ENCODE measurements at places on chromosomes 12 and 14.

GRCh38 chr12:92445253-92446082 lies 257.3 kb upstream of the PLEKHG7 start:
- DNase-seq = no peak

- no peak for DNase-seq
Observed at GRCh38 chr12:9243999-9244649, 35.9 kb upstream of the PZP start.

GRCh38 chr14:92585981-92586937 lies 72.7 kb downstream of the RIN3 start:
- DNase-seq = no peak

- no peak for DNase-seq
Observed at GRCh38 chr12:56330936-56331490, 2.8 kb downstream of the PAN2 start.

DNA sequence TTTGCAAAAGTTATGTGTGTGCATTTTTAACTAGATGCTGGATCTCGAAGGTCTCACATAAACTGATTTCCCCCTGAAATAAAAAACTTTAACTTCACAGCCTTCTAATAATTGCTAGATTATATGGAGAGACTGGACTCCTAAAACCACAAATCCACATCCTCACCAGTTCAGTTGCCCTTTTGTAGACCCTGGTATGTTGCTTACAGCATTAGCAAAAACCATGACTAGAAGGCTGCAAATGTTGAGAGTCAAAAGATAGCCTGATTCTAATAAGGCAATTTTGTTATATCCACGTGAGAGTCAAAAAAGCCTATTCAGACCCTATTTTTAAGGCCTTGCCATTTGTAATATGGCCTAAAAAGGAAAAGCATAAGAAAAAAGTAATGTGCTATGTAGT lies 37.4 kb downstream of the RASSF8 start:
- DNase-seq = no peak

DNA sequence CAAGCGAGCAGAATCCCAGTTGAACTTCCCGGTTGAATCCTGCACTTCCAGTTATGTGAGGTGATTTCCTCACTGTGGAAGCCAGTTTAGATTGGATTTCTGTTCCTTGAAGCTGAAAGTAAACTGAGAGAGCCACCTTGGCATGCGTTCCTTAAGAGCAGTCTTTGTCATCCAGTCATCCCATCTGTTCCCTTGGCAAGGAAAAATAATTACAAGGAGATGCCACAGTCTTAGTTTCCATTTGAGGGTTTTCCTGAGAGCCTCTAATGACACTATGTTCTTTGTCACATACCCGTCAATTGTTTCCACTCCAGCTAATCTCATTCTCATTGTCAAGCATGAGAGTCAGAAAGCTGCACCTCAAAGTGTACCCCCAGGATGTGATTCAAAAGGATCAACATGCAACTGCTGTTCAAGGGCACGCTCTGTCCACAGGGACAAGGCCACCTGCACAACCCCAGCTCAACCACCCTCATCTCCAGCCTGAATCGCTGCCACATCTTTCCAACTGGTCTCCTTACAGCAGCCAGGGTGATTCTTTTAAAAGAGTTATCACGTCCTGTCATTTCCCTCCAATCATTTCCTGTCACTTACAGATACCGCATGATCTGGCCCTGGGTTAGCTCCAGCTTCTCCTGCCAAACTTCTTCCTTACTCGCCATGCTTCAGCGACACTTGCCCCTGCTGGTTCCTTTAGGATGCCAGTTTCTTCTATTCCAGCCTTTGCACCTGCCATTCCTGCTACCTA lies 18.0 kb upstream of the TCP11L2 start:
- DNase-seq = no peak

- DNase-seq = no peak
Observed at GRCh38 chr14:39395555-39396254, 36.5 kb downstream of the FBXO33 start.

DNA sequence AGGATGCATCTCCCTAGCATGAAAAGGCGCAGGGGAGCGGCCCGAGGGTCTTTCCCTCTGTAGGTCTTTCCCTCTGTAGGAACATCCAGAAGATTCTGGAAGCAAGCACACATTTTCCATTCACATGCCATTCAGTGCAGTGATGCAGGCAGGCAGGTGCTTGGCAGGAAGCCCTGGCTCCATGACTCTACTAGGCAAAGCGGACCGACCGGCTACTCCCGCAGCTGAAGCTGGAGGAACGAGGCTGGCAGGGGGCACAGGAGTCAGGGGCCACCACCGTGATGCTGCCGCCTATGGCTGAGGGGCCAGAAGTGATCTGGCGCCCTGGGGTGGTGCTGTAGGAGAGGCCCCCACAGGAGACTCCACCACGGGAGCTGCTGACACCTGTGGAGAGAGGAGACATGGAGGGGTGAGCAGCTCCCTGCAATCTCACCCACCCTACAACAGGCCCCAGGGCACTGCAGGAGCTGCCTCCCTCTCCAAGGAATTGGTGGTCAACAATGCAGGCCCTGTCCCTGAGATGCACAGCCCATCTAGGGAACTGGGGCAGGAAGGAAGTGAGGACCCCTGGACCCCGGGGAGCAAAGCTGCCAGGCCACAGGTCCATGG lies 6.5 kb downstream of the KRT85 start:
- no peak for DNase-seq

- DNase-seq = no peak
Observed at GRCh38 chr12:55720071-55720564, at the start of gene RDH5. RDH5 (plus strand) TSS chr12:55720393; CDS start chr12:55721185, 792 bp downstream.

DNA sequence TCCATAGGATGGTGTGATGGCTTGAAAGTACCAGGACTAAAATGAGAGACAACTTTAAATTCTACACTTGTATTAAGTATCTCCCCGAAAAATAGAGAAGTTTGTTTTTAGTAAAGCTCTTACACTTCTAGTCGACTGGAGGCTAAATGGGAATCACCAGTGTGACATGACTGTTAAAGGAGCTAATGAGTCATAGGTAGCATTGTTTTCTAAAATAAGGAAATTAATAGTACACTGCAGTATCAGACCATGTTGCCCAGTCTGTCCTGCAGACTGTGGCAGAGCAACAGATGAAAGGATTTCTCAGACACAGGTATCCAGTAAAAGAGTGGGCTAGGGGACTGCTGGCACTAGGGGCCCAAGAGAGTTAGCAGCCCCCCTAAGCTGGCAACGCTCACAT lies 140.1 kb downstream of the TMEM117 start:
- no peak for DNase-seq

DNA sequence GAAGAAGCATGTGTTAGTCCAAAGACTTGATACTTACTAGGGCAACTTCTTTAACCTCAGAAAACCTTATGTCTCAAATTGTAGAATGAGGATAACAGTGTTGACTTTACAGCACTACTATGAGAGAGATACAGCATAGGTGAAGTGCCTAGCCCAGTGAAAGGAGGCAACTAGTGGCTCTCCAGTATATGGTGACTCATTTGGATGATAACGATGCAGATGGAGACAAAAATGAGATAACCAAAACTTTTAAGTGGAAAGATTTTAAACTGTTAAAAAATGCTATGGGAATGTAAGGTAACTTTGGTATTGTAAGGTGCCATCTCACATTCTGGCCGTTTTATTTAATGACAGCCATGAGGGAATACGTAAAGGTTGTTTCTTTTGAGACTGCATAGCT lies 2.7 kb downstream of the PHC1 start:
- DNase-seq = no peak

DNA sequence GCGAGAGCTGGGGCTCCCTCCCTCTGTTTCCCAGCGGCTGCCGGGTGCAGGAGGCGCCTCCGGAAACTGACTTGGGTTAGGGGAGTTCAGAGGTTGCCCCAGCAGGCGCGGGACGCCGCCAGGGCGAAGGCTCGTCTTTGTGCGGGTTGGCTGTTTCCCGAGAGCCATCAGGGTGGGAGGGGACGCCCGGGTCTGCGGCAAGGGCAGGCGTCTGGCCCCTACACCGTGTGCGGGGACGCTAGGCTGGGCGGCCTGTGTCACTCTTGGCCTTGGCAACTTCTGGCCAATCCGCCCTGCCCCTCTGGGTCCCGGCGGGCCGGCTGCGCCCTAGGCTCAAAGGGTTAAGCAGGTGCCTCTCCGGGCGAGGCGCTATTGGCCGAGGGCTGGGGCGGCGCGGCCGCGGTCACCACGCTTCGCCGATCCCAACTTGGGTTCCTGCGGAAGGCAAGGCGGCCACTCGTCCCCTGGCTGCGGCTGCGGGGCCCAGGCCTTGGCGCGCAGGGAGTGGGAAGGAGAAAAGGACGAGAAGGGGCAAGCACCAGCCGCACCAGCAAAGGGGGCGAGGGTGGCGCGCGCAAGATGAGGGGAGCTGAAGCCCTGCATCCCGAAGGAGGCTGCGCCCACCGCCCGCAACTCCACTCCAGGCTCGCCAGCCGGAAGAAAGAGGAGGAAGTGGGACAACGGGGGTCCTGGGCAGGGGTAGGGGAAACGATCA lies 5.6 kb upstream of the NPAS3 start:
- no peak for DNase-seq

DNA sequence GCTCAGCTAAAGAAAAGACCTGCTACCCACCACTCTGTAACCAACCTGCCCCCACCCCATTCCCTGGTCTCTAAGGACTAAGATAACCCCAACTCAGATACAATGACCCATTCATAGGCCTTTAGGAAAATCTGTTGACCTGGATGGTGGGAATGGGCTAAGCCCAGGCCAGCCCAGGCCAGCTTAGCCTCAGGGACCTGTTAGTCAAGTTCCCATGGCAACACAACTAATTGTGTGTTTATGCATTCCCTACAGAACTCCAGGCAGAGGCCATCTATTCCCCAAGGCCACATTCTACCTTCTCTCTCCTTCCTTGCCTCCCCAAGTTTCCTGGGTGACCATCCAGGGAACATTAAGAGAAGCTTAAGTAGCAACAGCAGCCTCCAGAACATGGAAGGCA lies 16.1 kb upstream of the KRT8 start:
- no peak for DNase-seq

- DNase-seq = no peak
Observed at GRCh38 chr14:92958373-92959188, 35.6 kb downstream of the CHGA start.

- DNase-seq = no peak
Observed at GRCh38 chr14:32846821-32847365, 91.8 kb upstream of the NPAS3 start.

GRCh38 chr12:48773686-48774085 lies 15.2 kb downstream of the ADCY6 start:
- DNase-seq = no peak

DNA sequence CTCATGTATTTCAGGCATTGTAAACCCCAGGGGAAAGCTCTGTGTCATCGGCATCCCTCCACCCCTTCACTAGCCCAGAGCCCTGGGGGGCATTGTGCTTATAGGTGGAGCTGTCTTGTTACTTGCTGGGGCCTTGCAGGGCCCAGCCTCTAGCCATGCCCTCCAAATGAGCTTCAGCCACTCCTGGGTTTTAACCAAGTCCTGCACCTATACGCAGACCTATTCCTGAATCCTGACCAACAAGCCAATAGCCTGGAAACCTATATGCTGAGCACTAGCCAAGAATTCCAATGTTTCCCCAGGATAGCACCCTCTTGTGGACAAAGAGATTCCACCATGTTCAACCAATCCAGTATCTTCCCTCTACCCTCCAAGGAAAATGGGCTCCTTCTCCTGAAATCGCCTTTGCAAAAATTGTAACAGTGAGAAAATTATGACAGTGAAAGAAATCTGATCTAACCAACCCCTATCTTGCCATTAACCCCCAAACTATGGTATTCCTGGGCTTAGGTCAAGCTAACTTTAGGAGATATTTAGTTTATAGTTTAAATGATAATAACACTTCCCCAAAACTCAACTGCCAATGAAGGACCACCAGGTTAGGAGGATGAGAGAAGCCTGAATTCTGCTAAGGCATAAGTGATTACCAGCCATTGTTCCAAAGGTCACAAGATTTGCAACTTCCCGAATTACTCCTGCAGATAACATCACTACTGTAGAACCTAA lies 55.5 kb downstream of the TTC7B start:
- DNase-seq = no peak

- DNase-seq = no peak
Observed at GRCh38 chr12:13227191-13227590, 30.7 kb downstream of the EMP1 start.

GRCh38 chr12:14664434-14665023 lies 31.9 kb downstream of the GUCY2C start:
- peak; percentile 28 for DNase-seq

DNA sequence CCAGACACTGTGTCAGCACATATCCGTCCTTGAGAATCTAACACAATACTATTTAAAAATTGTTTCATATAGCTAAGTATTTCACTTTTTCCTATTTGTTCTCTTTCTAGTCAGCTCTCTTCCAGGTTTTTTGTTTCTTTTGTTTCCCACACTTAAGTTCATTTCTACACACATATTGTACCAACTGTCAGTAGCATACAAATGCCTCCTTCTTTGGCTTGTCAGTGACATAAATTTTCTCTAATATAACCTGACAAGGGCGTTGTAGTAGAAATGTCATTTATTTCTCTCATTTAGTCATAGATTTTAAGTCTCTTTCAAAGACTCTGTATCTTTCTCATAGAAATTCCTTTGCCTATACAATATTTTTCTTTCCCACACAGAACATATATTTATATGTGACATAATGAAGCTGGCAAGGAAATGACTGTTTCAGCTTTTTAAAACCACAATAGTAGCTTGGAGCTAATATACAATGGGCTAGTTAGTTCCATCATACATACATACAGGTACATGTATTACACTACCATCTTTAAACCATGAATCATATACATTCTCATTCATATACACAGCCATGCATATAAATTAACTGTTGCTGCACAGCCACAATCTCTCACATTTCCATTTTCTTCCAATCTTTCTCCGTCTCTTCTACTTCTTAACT lies 42.3 kb upstream of the EPS8 start:
- no peak for DNase-seq

GRCh38 chr12:131920902-131921840 lies 7.9 kb upstream of the PUS1 start:
- no peak for DNase-seq

GRCh38 chr12:7441216-7441615 lies 2.7 kb downstream of the CD163L1 start:
- DNase-seq = no peak

DNA sequence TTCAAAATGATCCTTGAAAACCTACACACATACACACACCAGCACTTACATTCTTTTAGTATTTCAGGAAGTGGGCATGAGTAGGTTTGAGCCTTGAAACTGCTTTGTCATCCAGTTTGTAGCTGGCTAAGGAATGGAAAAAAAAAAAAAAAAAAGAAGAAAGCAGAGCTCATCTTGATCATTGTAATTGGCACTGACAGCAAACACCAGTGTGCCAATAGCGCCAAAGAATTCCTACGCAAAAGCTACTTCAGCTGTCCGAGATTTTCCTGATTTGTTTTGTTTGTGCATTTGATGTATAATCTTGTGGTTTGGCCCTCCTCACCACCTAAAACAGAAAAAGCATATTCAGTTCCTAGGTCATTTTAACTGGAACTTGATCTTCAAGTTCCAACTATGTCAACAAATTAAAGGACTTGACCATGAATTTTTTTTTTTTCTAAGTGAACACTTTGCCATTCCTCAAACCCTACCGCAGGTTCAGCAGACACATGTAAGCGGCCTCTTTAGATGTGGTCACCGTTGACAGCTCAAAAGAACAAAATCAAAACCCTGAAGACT lies 57.3 kb downstream of the FLRT2 start:
- DNase-seq = no peak

- no peak for DNase-seq
Observed at GRCh38 chr12:129381715-129382114, 522.1 kb downstream of the TMEM132D start.

- no peak for DNase-seq
Observed at GRCh38 chr12:26028953-26029735, 70.7 kb downstream of the RASSF8 start.

GRCh38 chr12:101697930-101698799 lies 725 bp downstream of the CHPT1 start:
- no peak for DNase-seq
